Activated T-cell treated with anti-CD3 and anti-CD28 coated beads for 48 hours (primary cell): ENCODE measurements at places on chromosomes 11 and 22.

DNA sequence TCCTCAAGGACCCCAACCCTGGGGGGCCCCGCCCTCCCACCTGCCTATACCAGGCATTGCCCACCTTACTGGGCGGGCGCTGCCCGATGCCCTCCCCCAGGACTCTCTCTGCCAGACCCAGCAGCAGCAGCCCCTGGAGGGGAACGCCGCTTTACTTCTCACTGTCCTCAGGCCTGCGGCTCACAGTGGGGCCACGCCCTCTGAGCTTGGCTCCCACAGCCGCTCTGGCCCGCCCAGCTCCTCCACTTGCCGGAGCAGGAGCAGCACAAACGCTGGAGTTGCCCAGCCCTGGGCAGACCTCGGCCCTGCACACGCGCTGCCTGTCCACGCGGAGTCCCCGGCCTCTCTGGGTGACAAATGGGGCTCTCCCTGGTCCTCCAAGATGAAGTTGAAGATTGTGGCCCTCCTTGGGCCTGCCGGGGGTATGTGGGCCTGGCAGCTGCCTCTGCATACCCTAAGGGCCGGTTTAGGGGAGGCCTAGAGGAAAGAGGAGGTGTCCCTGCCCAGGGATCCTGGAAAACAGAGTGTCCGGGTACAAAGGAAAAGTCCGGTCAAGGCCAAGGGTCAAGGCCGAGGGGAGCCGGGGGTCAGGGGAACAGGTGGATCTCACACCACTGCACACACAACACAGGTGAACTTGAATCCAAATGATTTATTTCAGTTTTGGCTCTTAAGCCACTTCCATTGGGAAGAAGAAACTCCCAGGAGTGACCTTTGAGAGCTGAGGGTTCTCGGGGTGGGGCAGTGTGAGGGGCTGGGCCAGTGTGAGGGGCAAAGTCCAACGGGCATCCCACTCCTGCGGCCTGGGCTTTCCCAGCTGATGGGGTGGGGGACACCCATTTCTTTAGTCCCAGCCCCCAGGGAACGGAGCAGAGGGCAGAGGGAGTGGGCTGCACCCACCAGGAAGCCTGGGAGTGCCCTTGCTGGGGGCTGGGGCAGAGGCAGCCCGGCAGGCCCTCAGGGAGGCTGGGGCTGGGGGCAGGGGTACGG is 674 bp upstream of the BAIAP2L2 start:
- no peak for DNase-seq

DNA sequence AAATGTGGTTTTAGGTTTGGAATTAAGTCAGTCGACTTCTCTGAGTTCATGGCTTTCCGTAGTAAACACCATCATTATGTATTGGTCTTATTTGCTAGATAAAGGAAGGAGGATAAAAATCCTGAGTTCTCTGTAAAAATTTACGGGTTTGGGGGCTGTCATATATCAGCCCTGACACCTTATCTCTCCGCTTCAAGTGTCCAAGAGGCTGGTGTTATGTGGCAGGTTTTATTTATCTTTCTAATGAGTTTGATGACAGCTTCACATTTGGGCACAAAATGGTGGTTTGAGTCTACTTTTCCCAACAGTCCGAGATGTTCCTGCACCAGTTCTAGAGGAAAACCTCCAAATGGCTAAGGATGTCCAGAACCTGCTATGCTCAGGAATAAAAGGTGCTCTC is 67.3 kb upstream of the VSTM5 start:
- no peak for DNase-seq

DNA sequence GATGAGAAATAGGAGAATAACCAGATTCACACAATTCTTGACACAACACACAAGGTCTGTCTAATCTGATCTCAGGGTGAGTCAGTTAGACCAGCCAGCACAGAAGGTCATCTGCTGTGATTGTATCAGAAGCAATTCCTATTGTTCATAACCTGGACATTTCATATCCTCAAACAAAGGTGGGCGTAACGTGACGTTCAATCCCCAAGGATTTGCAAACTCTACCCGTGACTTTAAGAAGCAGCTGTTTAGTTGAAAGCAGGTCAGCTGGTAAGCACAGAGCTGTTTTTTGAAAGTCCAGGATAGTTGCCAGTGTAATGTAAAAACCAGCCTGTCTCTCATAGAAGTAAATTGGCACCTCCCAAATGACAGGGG is 385.1 kb downstream of the DCDC1 start:
- no peak for DNase-seq

DNA sequence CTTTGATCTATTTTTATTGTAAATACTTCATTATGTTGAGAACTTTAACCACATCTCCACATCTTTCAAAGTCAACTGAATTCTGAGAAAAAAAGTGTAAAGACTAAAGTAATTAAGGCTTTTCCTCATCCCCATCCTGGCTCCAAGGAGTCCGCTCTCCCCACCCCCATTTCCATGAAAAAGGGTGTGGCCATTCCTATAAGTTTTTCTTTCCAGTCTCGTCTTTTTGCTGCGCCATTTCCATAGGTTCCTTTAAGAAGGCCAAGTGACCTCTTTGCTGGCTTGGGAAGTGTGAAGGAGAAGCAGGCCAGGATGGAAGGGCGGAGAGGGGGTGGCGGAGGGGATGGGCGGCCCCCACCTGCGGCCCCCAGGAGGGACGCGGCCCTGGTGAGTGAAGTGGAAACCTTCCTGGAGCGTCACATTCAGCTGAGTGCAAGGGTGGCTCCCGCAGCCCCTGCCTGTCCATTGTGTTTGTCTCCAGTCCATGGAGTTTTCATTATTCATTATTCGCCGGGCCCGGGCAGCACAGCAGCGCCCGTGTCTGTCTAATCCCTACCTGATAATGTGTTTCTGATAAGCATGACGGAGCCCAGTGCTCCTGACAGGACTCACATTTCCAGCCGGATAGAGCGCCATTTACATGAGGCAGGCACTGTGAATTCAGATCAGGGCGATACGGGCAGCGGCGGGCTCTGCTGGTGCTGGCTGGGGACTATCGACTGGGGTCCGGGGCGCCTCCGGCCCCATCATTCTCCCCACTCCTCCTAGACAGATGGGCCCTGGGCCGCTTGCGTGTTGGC is 739.8 kb downstream of the OPCML start:
- no peak for DNase-seq
